Dermis blood vessel endothelial cell (primary cell): ENCODE measurements at places on chromosomes 7 and 10.

DNA sequence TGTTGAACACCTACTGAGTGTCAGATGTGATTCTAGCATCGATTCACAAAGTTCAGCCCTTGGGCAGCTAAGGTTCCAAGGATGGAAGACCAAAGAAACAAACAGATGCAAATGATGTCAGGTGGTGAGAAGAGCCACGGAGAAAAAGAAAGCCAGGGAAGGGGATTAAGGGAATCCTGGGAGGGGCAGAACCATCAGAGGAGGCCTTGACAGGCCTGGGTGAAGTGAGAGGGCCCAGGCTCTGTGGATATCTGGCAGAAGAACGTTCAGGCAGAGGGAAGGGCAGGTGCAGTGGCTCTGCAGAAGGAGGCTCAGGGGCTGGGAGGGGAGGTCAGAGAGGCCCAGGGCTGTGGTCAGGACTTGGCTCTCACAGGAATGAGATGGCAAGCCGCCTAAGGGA is 90.4 kb downstream of the C10orf105 start:
- no peak for DNase-seq

GRCh38 chr7:22435720-22436119 is 64.3 kb downstream of the STEAP1B start:
- DNase-seq: no peak

- DNase-seq: no peak
These were observed 14.1 kb downstream of the BRI3 start for GRCh38 chr7:98295467-98296192.

- no peak for DNase-seq
These were observed 21.1 kb downstream of the CHUK start for GRCh38 chr10:100208276-100208675.

GRCh38 chr10:6988654-6989053 is 408.6 kb upstream of the PRKCQ start:
- no peak for DNase-seq

DNA sequence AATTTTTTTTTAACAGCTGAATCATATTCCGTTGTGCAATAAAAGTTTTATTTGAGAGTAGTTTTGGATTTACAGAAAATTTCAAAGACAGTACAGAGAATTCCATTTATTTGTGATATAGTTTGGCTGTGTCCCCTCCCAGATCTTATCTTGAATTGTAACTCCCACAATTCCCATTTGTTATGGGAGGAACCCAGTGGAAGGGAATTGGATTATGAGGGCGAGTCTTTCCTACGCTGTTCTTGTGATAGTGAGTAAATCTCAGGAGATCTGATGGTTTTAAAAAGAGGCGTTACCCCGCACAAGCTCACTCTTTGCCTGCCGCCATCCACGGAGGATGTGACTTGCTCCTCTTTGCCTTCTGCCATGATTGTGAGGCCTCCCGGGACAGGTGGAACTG is 228.0 kb upstream of the MAGI2 start:
- DNase-seq: no peak

GRCh38 chr7:43569424-43569823 is 13.5 kb upstream of the STK17A start:
- DNase-seq: peak; percentile 54
